ENCODE measurements at places on chromosomes 16 and 17.

DNA sequence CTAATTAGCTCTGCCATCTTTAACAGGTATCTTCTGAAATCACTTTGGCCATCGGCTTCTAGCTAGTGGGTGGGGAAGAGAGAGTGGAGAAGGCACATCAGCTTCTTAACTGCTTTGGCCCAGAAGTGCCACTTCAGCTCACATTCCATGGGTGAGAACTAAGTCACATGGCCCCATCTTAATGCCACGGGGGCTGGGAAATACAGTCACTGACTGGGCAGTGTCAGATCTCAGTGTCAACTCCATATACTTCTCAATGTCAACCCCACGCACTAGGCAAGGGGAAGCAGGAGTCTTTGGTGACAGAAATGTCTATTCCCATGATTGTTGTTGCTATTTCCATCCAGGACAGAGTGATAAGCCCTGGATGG, 29.4 kb downstream of the CCR7 start:
- no peak for DNase-seq

- no peak for DNase-seq
Observed at GRCh38 chr17:40356990-40357881, 7.3 kb downstream of the GJD3 start.

DNA sequence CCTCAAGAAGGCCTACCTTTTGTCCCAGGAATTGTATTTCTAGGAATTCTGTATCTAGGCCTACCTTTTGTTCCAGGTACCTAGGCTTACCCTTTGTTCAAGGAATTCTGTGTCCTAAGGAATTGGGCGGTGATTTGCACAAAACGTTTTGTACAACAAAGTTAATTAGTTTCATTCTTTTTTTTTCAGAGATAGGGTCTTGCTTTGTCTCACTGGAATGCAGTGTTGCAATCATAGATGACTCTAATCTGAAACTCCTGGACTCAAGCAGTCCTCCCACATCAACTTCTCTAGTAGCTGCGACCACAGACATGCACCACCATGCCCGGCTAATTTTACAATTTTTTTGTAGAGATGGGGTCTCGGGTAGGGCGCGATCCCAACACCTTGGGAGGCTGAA, 7.0 kb downstream of the CDR2L start:
- DNase-seq: no peak

DNA sequence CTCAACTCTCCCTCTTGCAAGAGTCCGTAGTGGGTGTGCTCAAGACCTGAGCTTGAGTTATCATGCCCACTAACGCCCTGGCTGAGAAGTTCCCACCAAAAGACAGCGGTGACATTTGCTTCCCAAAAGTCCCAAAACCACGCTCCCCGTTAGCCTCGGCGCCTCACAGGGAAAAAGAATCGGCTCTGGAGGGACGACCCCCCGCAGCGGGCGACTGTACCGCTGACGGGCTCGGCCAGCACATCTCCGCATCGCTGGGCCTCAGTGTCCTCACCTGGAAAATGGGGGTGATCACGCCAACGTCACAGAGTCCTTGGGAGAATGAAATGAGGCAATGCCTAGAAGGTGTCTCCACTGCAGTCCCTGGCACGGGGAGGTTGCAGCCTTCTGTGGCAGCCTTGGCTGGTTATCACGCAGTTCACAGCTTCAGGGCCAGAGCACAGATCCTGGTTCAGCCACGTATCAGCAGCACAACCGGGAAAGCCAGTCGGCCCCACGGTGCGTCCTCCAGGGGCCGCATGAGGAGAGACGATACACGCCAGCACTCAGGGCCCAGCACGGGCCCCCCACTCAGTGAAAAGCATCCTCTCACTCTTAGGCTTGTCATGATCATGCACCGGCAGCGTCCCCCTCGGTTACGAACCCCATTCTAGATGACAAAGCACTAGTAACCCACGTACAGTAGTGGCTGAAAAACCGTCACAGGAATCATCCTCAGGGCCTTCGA, 32.9 kb downstream of the NXN start:
- no peak for DNase-seq

DNA sequence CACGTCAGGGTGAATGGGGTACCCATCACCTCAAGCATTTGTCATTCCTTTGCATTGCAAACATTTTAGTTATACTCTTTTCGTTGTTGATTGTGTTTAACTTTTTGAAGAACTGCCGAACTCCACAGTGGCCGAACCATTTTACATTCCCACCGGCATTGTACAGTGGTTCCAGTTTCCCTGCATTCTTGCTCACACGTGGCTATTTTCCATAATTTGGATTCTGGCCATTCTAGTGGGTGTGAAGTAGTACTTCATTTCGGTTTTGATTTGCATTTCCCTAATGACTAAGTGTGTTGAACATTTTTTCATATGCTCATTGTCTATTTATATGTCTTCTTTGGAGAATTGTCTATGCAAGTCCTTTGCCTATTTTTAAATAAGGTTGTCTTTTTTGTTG, 13.0 kb downstream of the NOL11 start:
- DNase-seq: no peak

GRCh38 chr17:34487626-34488025, 91.8 kb upstream of the TMEM132E start:
- no peak for DNase-seq

GRCh38 chr16:72856797-72857196, 191.1 kb downstream of the ZFHX3 start:
- no peak for DNase-seq

GRCh38 chr17:7019367-7019766, 3.5 kb upstream of the BCL6B start:
- DNase-seq: no peak

- no peak for DNase-seq
Observed at GRCh38 chr16:53530046-53530445, 27.0 kb upstream of the AKTIP start.

DNA sequence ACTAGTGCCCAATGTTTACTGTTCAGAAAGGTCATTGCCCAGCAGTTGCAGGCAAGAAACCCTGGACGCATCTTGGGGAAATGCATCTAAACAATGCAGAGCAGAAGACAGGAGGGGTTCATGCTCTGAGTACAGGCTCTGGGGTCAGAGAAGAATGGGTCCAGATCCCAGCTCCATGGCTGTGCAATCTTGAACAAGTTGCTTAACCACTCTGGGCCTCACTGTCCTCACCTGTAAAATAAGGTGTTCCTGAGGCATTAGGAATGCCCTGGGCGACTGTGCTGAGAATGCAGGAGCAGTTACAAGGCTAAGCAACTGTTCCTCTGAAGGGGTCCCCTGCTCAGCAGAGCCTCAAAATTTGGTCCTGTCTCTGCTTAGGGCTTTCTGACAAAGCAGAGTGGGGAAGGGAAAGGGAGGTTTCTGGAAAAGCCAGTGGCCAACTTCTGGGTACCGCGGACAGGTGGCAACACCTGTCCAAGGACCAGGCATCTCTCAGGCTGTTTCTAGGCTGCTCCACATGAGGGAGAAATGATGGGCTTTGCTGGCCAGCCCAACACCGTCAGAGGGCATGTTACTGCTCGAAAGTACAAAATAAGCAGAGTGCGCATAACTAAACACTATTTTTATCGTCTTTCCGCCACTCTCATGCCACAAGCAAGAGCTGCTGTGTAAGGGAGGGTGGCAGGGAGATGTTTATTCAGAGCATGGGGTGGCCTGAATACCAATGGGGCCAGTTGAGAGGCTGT, 176.8 kb downstream of the XYLT1 start:
- no peak for DNase-seq

- DNase-seq: no peak
Observed at GRCh38 chr17:47813512-47814031, 8.0 kb downstream of the OSBPL7 start.

DNA sequence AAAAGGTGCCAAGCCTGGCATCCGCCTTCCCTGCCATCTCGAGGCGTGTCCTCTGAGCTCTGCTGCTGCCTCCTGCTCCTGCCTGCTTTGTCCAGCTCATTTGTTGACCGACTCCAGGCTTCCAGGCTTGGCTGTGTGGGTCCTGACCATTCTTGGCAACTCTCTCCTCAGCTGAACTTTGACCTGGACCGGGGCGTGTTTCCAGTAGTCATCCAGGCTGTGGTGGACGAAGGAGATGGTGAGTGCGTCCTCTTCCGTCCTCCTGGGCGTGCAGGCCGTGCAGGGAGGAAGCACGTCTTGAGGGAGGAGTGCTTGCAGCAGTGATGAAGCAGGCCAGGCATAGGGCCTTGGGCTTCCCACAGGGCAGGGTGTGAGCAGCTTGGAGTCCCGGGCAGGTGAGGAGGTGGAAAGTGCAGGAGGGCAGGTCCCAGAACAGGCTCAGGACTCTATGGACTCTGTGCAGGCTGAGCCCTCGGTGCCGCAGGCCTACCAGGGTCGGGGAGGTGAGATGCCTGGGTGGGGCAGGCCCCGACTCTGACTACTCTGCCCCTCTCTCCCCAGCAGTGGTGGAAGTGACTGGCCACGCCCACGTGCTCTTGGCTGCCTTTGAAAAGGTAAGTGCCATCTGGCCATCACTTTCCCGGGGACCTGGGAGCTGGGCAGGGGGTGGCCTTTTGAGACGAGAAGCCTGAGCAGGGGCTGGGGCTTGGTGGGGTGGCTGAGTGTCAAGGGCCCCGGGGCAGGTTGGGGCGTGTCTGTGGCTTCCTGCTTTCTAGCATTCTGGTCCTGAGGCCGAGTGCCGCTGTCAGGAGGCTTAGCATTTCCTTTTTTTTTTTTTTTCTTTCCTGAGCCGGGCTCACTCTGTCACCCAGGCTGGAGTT, 28.6 kb upstream of the NUDT16L1 start:
- no peak for DNase-seq

DNA sequence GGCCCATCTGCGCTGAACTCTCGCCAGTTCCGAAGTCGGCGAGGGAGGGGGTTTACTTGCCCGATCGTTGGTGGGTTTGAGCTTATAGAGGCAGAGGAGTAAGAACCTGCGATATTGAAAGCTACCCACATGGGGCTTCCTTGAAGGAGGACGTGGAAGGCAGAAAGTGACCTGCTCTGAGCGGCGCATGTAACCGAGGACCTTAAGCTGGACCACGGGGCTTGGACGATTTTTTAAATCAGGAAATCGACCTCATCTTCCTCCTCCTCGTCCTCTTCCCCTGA, 2.0 kb downstream of the PRAC2 start:
- DNase-seq: no peak

- DNase-seq: no peak
Observed at GRCh38 chr16:17635183-17635582, 164.4 kb upstream of the XYLT1 start.

DNA sequence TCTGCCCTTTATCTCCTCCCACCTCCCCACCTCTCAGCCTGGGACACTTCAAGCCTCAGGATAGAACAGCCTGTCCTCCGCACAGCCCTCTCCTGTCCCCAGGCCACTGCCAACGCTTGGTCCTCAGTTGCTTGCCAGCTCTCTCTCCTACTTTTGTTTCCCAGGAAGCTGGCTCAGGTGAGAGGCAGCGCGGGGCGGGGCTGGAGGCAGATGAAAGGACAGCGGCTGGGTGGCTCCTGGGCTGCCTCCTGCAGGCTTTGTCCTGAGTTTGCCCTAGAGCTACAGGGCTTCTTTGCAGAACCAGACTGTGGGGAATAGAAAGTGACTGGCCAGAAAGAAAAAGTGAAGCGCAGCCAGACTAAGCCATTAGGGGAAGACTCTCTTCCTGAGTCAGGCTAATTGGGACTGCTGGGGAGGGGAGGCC, 48.2 kb upstream of the CDC42EP4 start:
- DNase-seq: no peak

DNA sequence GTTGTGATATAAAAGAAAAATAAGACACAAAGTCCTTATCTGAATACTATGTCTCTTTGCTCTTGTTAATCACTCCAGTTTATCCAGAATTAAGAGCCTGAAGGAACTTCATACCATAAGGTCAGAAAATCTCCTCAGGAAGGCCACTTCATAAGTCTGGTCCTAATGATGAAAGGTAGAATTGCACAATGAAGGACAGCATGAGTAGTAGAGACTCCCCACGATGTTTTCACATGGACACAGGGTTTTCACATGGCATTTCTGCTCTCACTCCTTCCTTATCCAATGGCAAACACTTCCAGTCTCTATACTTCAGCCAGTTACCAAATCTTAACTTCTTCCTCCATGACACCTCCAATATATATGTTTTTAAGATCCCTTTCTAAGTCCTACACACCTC, 10.2 kb upstream of the C17orf78 start:
- DNase-seq: no peak

DNA sequence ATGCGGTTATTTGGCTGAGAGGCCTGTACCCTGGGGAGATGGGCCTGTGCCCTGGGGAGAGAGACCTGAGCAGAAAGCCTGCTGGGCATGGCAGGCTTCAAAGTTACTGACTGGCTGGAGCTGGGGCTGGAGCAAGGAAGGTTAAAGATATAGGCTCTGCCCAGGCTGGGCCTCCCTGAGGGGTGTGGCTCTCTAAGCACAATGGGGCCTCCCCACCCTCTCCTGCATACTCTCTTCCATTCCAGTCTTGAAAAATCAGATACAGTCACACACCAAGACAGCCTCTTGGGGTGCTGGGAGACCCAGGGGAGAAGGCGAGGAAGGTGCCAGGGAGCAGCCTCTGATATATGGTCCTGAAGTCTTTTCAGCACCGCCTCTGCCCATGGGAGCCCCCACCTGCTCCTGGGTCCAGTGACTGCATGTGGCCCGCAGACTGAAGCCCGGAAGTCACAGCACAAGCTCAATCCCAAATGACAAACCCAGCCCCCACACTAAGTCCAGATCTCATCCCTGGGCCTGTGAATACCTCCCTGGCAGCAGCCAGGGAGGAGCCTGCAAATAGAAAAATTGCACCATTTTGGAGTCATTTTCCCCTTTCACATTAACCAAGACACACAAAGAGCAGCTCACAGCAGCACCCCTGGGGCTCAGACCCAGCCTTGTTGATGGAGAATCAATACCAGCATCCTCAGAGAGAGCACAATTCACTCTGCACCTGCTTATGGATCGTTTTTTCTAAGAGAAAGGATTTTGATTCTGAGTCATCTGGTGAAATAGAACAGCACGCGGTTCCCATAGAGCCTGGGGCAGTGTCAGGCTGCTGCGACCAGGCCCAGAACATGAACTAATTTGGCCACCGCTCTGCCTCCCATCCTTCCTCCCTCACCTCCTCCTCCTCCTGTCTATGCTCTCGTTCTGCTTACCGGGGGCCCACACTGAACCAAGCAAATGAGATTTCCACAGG, 25.6 kb upstream of the CACNG1 start:
- DNase-seq: no peak

- DNase-seq: no peak
Observed at GRCh38 chr17:15038656-15039055, 226.5 kb downstream of the PMP22 start.

DNA sequence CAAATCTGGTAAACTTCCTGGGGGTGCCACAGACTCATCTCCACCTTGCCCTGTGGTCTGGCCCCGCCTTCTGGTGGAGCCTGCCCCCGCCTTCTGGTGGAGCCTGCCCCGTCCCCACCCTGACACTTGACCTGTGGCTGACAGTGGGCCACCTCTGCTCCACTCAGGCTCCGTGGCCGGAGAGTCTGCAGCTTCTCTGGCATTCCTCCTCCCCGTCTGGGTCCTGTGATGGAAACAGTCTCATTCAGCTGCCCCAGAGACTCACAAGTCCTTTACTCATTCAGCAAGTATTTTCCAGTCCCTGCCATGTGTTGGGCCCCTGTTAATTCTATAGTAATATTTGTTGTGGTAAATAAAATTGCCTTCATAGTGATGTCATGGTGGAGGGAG, 21.0 kb upstream of the G6PC1 start:
- DNase-seq: no peak

GRCh38 chr16:7236824-7237410, 95.7 kb upstream of the RBFOX1 start:
- no peak for DNase-seq
